MM.1S (cell line): ENCODE measurements at places on chromosomes 11 and 22.
A peak's percentile ranks its signal among the peaks of the same experiment; 100 is the strongest.

DNA sequence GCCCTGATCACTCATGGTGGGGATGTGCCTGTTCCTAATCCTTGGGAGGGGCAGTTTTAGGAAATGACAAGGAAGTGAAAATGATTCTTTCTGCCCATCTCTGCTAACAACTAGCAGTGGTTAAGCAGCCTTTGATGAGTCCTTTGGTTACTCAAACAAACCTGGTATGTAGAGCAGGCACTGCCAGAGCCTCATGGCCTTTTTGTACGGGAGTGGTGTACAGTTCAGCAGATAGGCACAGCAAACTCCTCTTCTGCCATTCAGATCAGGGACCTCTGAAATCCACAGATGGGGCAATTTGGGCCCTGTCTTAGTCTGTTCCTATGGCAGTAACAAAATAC, 66.2 kb downstream of the FZD4 start:
- no peaks in the 10 kb centered on the region for H3K27me3 ChIP-seq
- no peak overlapping the region for H3K27ac ChIP-seq
- H3K4me3 ChIP-seq = no peak overlapping the region
- H3K36me3 ChIP-seq = no peaks in the 10 kb centered on the region
- H3K4me1 ChIP-seq = no peaks in the 10 kb centered on the region

DNA sequence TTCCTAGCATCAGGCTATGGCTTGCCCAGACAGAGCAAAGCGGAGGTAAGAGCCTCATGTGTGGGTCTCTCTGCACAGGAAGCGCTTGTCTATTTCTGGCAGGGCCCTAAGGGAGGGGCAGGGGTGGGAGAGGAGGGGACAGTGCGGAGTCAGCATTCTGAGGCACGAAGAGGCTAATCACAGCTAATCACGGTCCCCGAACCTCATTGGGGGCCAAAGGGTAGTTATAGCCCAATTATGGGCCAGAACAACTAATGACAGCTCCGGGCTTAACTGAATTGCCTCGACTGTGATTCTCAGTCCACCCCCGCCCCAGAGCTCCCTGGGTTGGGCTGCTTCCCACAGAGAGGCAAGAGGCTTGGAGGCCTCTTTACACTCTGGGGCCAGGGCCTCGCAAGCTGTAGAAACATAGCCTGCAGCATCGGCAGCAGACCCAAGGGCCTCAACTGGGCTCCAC, 72.7 kb upstream of the PRDM11 start:
- peaks cover 64% of the 10 kb centered on the region for H3K4me1 ChIP-seq
- H3K4me3 ChIP-seq = peak overlapping the region; percentile 12; the same call in 1 of the 2 replicates
- peak overlapping the region; percentile 89 for H3K27ac ChIP-seq

DNA sequence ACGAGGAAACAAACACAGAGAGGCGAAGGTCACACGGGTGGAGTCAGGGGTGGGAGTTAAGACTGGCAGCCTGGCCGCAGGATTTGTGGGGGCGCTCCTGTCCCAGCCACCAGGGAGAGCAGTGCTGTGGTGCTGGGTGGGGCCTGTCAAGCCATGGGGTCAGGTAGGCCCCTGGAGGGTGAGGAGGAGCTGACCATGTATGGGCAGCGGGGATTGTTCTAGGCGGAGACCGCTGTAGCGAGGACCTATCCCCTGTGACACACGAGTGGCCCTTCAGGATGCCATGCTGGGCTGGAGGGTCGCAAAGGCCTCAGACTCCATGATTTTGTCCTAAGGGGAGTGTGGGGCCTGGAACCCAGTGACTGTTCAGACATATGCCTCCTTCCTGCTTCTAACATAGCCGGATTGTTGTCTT, 1.6 kb upstream of the RPS19BP1 start:
- no peaks in the 10 kb centered on the region for H3K27me3 ChIP-seq
- H3K4me3 ChIP-seq = no peak overlapping the region
- no peak for DNase-seq
- H3K36me3 ChIP-seq = no peaks in the 10 kb centered on the region

- H3K4me1 ChIP-seq = peaks cover 5% of the 10 kb centered on the region; the same call in 1 of the 2 replicates
- peak overlapping the region; percentile 78 for H3K4me3 ChIP-seq
- peak; percentile 42 for DNase-seq
- no peaks in the 10 kb centered on the region for H3K27me3 ChIP-seq
- no peak overlapping the region for H3K27ac ChIP-seq
Observed at GRCh38 chr11:93542811-93543229, 371 bp downstream of the SMCO4 start.

GRCh38 chr11:133337951-133338418, 194.3 kb downstream of the OPCML start:
- no peak overlapping the region for H3K4me3 ChIP-seq
- no peak overlapping the region for H3K27ac ChIP-seq
- H3K27me3 ChIP-seq = no peaks in the 10 kb centered on the region
- H3K36me3 ChIP-seq = no peaks in the 10 kb centered on the region
- H3K4me1 ChIP-seq = no peaks in the 10 kb centered on the region
- DNase-seq = no peak

DNA sequence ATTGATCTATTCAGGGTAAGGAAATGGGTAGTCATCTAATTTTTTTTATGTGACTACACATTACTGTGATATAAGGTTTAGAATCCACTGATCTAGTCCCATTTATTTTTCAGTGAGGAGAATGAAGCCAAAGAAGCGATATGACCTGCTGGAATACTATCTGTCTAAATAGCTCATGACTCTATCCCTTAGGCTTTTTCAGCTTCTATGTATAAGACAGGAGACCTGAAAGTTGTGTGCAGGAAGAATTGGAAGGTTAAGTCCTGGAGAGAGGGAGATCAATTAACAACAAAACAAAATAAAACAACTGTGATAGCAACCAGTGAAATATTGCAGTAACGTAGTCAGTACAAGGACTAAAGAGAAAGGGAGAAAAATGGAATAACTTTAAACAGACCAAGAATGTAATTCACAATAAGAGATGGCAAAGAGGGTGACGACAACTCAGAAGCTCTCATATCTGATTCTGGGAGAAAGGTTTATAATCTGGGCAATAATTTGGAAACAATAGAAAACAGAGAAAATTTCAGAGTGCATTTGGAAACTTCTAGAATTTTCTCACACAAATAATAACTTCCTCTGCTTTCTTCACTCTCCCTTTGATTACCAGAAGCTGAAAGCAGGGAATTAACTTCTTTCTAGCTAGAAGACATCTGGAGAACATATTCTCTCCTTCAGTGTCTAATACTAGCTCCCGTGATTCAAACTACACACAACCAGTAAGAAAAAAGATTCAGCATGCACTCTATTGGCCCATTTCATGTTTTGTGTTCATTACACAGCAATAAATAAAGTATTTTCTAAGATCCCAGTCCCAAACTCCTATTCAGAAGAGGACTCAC, 19.2 kb upstream of the CASP12 start:
- no peaks in the 10 kb centered on the region for H3K36me3 ChIP-seq
- peaks cover 23% of the 10 kb centered on the region for H3K4me1 ChIP-seq
- DNase-seq = no peak
- H3K4me3 ChIP-seq = peak overlapping the region; percentile 52
- no peaks in the 10 kb centered on the region for H3K27me3 ChIP-seq

DNA sequence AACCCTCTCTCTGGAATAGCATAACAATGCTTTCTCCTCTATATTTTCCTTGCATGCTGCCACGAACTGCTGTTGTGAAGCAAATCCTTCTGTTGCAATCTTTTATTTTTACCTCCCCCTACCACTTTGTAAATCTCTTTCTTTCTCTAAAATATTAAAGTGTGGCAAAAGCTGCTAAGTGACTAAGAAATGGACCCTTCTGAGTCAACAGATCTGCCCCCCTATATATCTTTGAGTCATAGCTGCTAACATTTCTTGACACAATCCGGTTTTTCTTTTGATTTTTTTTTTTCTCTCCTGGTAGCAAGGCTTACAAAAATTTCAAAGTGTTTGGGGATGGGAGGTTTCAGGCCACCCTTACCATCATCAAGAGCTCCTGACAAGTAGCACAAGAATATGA, 39.0 kb upstream of the KIRREL3 start:
- no peaks in the 10 kb centered on the region for H3K27me3 ChIP-seq
- no peak for DNase-seq
- no peak overlapping the region for H3K27ac ChIP-seq
- no peaks in the 10 kb centered on the region for H3K36me3 ChIP-seq
- no peaks in the 10 kb centered on the region for H3K4me1 ChIP-seq

DNA sequence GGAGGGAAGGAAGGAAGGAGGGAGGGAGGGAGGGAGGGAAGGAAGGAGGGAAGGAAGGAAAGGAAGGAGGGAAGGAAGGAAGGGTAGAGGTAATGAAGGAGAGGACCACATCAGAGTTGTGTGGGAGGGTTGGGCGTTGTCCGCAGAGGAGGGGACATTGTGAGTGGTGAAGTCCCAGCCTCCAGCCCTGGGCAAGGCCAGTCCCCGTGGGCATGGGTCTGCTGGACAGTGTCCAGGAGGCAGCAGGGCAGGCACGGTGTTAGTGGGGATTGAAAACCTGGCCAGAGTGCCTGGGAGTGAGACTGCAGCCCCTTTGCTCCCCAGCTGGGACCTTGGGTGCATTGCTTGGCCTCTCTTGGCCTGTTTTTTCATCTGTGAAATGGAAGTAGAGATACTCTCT, 1462.3 kb downstream of the BRD1 start:
- H3K36me3 ChIP-seq = no peaks in the 10 kb centered on the region
- no peak overlapping the region for H3K27ac ChIP-seq
- H3K4me1 ChIP-seq = no peaks in the 10 kb centered on the region
- DNase-seq = no peak

DNA sequence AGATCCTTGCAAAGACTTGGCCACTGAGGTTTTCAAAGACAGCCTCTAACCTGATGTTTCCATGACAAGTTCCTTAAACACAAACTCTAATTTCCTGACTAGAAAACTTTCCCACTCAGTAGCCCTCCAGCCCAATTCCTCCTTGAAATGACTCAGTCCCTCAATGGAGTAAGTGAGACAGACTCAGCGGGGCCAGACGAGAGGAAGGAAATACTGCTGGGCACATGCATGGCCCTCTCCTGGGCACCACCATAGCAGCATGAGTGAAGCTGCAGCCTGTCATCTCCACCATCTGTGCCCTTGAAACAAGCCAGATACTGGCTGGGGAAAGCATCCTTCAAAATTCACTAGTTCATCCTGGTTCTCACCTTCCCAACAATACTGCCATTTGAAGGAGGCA, 76.2 kb upstream of the GDPD4 start:
- no peak for DNase-seq
- no peaks in the 10 kb centered on the region for H3K36me3 ChIP-seq
- no peak overlapping the region for H3K27ac ChIP-seq
- no peaks in the 10 kb centered on the region for H3K4me1 ChIP-seq
- H3K27me3 ChIP-seq = no peaks in the 10 kb centered on the region

GRCh38 chr22:49298834-49299750, 528.6 kb downstream of the BRD1 start:
- no peak overlapping the region for H3K4me3 ChIP-seq
- no peaks in the 10 kb centered on the region for H3K4me1 ChIP-seq
- H3K27me3 ChIP-seq = peaks cover 94% of the 10 kb centered on the region
- no peak overlapping the region for H3K27ac ChIP-seq
- DNase-seq = no peak

DNA sequence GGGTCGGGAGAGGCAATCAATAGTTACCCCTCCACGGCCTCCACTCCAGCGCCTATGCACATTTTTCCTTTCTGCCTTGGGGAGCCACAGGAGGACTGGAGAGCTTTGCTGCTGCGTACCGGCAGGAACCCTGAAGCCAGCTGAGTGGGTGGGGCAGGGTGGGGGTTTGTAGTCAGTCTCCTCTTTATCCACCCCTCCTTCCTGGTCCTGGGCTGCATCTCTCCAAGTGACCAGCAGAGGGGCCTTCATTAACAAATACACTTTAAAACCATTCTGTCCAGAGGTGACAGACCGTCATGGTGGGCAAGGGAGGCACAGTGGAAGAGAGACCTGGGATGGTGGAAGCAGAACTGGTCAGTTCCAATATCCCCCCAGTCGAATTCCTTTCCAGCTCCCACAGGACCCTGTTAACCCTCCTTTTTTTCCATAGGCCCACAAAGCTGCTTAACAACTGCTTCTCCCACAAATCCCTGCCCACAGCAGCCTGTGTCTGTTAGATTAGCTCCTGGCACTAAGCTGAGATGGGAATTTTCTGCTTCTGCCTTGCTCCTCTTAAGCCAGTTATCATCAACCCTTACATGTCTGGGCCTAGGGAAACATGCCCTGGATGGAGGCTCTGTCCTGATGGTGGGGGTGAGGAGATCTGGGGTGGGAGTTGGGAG, 3.9 kb upstream of the ABCG4 start:
- peaks cover 32% of the 10 kb centered on the region for H3K27me3 ChIP-seq
- no peaks in the 10 kb centered on the region for H3K36me3 ChIP-seq
- H3K4me3 ChIP-seq = no peak overlapping the region
- H3K27ac ChIP-seq = no peak overlapping the region
- peak; percentile 63 for DNase-seq
- H3K4me1 ChIP-seq = peaks cover 7% of the 10 kb centered on the region

GRCh38 chr11:65637794-65638419, at the start of gene SIPA1:
Gene SIPA1 (plus strand): TSS chr11:65638101. CDS start chr11:65640922, 2,821 bp downstream.
- H3K27ac ChIP-seq = peak within 1 kb of the TSS; percentile 49; the same call in 1 of the 2 replicates
- H3K36me3 ChIP-seq = no peaks in the 10 kb centered on the region
- peaks cover 9% of the 10 kb centered on the region for H3K4me1 ChIP-seq
- H3K27me3 ChIP-seq = no peaks in the 10 kb centered on the region
- peak within 1 kb of the TSS; percentile 82 for H3K4me3 ChIP-seq

GRCh38 chr11:120241277-120241676, 1.3 kb downstream of the POU2F3 start:
- no peak overlapping the region for H3K4me3 ChIP-seq
- 0 out of 2 replicates have a peak, but pooled peaks cover 3% of the 10 kb centered on the region for H3K4me1 ChIP-seq
- H3K27me3 ChIP-seq = no peaks in the 10 kb centered on the region
- no peak overlapping the region for H3K27ac ChIP-seq
